ENCODE measurements at places on chromosomes 13 and 19.

GRCh38 chr13:27704681-27705080 lies 83.0 kb downstream of the POLR1D start:
- no peak for DNase-seq

GRCh38 chr19:2616741-2617392 lies 85.6 kb downstream of the GNG7 start:
- DNase-seq: no peak

DNA sequence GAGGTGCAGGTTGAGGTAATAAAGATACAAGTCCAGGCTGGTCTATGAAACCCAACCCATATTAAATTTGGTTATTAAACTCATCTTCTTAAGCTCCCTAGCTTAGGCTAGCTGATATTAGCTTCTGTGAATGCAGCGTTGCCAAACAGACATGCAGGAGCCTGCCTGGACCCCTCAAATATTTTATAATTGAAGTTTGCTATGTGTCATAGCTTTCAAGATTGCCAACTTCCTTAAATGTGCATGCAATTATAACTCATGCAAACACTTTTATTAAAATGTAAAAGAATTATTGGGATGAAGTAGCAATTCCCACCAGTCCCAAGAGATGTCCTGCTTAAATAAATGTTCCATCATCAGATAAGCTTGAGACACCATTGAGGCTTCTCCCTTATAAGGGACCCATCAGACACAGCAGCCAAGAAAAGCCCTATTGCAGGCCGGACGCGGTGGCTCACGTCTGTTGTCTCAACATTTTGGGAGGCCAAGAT lies 51.3 kb downstream of the MBNL2 start:
- DNase-seq: no peak

- DNase-seq: no peak
Observed at GRCh38 chr13:71880753-71881541, 13.9 kb upstream of the DACH1 start.

DNA sequence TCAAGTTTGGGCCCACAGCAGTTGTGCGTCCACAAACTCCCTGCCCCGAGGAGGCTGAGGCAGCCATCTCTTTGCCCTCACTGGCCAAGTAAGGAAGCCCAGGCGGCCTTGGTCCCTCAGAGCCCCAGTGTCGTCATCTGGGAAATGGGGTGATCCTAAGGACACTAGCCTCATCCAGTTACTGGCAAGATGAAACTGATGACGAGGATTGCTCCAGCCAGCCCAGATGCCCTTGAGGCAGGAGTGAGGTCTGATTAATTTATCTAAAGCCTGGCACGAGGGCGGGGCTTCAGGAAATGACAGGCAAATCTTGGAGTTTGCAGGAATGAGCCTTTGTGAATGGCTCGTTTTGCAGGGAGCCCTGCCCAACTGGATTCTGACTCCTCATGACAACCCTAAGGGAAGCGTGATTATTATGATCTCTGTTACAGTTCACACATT lies 5.6 kb downstream of the LIPE start:
- no peak for DNase-seq

DNA sequence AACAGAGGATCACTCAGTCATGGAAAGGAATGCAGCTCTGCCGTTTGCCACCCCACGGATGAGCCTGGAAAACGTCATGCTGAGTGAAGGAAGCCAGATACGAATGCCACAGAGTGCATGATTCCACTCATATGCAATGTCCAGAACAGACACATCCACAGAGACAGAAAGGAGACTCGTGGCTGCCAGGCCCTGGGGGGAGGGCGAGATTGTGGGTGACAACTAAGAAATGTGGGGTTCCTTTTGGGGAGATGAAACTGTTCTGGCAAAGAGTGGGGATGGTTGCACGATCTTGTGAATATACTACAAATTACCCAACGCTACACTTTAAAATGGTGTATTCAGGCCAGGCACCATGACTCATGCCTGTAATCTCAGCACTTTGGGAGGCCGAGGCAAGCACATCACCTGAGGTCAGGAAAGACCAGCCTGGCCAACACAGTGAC lies 27.2 kb upstream of the NAPA start:
- no peak for DNase-seq

DNA sequence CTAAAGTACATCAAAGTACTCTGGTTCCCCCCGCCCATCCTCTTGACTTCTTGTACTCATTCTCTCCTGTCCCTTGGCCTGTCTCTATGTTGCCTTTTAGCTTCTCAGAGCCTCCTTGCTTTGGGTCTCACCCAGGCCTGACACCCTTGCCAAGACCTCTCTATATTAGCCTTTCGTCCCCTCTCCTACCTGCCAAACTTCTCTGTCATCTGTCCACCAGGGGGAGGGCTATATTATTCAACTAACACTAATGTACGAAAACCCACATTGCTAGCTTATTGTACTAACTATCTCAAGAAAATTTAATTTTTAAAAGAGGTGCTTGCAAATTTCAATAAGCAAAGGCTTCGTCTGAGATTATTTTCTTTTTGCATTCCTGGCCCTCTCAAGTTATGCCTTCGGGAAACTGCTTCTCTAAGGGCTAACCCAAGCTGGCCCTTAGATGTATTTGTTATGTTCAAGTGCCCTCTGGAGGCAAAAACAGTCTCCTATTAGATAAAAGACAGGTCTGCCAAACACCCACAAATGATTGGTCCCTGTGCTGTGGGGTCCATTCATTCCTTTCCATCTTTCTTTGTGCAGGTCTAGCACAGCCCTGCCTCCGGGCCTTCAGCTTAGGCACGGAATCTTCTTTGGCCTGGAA lies 6.3 kb upstream of the MRPS31 start:
- no peak for DNase-seq

- DNase-seq: no peak
Observed at GRCh38 chr19:14519860-14520407, 1.7 kb upstream of the DNAJB1 start.

DNA sequence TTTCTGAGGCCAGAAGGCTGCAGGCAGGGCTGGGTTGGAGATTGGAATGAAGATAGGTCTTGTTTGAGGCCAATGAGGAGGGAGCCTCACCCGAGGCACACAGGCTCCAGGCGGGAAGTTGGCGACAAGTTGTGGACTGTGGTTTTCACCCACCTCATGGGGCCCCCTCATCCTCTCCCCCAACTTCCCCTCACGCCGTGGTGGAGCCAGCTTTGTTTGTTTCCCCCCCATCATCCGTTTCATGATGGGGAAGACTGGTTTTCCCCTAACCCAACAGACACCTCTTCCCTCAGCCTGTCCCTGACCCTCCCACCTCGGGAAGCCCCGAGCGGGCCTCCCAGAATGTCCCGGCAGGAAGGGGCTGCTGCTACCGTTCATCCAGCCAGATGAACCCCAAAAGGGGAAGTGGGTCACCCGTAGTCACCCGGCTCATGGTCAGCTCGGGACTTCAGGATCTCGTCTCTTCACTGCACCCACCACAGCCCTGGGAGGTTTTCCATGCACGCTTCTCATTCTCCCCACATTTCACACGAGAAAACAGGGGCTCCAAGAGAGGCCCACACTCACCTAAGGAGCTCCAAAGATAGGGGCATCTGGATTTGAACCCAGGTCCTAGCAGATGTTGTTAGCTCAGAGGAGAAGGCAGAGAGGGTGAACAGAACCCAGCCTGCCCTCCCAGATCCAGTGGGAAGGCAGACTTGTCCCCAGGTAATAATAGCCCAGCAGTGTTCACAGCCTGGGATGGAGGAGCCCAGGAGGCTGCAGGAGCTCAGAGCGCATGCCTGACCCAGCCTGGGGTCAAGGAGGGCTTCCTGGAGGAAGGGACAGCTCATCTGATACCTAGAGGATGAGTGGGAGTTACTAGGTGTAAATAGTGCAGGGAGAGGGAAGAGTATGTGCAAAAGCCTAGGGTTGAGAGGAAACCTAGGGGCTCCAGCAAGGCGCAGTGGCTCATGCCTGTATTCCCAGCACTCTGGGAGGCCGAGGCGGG lies 23.5 kb downstream of the CEACAM16 start:
- no peak for DNase-seq

- no peak for DNase-seq
Observed at GRCh38 chr19:8113017-8113416, 36.4 kb downstream of the FBN3 start.

- DNase-seq: no peak
Observed at GRCh38 chr13:111915104-111915551, 151.8 kb upstream of the SOX1 start.

DNA sequence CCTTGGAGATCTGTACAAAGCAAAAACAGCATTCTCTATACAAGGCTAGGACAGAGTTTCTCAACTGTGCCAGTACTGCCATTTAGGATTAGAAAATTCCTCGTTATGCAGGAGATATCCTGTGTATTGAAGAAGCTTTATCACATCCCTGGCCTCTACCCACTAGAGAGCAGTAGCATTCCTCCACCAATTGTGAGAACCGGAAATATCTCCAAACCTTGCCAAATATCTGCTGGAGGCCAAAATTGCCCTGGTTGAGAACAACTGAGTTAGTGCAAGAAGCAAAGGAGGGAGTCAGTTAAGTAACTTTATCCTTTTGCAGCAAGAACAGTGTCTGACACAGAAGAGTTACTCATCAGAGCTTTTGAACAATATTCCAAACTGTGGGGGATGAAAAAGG lies 16.2 kb upstream of the FREM2 start:
- no peak for DNase-seq

DNA sequence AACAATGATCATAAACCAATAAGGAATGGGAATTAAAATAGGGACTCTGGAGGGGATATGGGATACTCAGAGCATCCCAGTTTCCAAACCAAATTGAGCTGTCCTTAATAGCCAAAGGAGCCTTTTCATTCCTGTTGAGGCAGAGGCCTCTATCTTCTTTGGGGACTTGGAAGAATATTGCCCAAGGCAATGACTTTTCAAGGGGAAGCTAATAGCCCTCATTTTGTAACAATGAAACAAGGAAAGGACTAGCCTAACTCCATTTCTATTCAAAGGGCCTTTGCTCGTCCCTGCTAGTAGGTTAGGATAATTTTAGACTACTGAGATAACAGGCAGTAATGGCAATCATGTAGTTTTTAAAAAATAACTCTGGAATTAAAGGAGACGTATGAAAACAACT lies 789.8 kb upstream of the SLITRK5 start:
- no peak for DNase-seq

- no peak for DNase-seq
Observed at GRCh38 chr19:42140125-42140754, 8.0 kb upstream of the POU2F2 start.

GRCh38 chr19:4279267-4279529 lies 132 bp downstream of the SHD start:
- no peak for DNase-seq

DNA sequence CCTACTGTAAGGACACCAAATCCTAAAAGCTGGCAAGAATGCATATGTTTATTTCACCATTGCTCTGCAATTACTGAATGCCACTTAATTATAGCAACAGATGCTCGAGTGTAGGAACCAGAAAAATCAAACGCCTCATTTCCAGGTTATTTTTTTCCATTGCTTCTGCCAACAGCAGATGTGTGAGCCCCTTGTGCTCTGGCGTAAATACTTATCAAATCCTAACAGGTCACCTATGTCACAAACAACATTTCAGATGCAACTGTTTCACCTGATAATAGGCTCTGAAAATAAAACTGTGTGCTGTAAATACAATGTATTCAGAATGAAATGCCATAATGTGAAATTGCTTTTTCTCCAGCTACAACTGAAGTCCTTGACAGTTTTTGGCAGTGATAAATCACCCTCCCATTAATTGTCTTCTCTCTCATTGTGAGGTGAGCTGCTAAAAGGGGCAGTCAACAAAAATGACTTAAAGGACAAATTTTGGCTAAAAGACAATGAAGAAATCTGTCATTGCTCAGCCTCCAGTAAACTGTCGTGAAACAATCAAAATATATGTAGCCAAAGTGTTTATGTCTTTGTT lies 344.0 kb downstream of the DACH1 start:
- no peak for DNase-seq

DNA sequence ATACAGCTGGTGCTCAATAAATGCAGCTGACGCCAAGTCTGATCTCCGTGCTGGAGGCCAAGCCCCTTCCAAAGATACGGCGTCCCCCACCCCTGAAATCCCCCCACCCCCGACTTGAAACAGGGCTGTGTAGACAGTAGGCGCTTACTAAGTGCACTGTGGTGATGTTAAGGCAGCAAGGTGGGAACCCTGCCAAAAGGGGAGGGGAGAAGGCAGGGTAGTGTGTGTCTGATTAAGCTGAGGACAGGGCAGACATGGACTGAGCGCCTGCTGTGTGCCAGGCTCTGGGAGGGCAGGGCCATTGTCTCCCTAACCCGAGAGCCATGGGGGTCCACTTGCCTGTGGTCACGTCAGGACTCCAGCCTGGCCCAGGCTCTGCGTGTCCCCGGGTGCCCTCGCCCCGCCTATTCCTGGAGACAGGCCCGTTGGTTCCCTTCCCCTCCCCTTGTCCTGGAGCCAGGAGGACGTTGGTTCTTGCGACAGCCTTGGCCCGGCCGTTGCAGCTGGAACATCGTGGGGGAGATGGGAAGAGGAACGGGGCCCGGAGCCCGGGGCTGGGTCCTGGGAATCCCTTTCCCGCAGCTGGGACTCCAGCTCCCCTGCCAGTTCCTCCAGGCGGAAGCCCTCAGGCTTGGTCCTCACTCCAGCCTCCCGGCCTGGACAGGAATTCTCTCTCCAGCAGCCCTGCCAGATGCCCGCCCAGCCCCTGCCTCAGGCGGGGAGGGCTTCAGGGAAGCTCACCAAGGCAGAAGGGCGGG lies 1.7 kb upstream of the ELANE start:
- peak; percentile 99 for DNase-seq

- no peak for DNase-seq
Observed at GRCh38 chr13:101434486-101434885, 18.0 kb upstream of the ITGBL1 start.

DNA sequence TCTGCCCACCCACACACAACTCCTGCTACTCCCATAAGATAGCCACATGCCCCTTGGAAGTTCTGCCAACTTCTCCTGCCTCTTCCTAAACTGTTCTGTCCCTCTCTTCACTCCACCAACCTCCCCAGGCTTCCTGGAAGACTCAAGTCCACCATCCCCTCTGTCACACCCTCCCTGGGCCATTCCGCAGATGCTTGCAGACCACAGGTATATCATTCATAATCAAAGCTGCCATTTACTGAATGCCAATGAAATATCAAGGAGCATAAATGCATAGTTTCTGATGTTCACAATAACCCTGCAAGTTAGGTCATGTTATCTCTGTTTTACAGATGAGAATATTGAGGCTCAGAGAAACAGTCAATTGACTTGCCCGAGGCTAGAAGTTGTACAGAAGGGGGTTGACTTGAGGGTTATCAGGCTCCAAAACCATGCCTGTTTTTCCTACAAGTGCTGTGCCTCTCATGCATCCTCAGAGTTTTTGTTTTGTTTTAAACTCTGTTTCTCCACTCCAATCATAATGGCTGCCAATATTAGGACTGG lies 135.6 kb downstream of the SLC7A1 start:
- DNase-seq: no peak

DNA sequence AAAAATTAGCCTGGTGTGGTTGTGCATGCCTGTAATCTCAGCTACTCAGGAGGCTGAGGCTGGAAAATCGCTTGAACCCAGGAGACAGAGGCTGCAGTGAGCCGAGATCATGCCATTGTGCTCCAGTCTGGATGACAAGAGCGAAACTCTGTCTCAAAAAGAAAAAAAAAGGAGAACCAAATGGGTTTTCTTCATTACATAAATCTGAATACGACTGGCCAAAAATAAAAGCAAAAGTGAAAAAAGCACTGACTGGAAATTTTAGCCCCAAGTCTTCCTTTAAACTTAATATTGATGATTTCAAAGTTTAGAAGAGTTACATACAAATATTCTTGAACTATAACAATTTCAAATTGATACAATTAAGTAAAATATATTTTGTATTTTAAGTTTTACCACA lies 249.5 kb upstream of the STARD13 start:
- no peak for DNase-seq

GRCh38 chr13:106213028-106213757 lies 322.3 kb downstream of the EFNB2 start:
- no peak for DNase-seq

- no peak for DNase-seq
Observed at GRCh38 chr13:64704121-64704649, 2526.0 kb downstream of the PCDH9 start.
